ENCODE measurements at places on chromosomes 11 and 22.

DNA sequence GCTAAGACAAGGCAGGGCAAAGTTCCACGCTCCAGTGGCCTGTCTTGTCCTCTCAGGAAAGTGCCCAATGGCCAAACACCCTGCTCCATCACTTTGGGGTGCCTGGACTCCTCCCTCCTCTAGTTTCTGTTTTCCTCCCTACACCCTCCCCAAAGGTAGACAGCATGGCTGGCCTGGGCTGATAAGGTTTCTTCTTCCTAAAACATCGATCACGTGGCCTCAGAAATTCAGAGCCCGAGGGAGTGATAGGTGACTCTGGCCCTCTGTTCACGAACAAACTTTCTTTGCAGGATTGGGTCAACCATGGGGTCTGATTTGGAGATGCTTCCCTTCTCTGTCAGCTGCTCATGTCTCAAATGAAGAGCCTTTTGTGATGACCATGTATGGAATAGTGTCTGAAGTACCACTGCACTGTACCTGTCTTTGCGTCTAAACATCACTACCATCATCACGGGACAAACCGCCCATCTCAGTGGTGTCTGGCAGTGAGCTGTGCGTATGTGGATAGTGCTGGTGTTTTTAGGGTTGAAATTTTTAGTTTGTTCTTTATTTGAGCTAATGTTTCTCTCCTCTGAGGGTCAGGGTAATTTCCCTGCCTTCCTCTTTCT, 6.1 kb downstream of the MICAL2 start:
- no peak for DNase-seq

DNA sequence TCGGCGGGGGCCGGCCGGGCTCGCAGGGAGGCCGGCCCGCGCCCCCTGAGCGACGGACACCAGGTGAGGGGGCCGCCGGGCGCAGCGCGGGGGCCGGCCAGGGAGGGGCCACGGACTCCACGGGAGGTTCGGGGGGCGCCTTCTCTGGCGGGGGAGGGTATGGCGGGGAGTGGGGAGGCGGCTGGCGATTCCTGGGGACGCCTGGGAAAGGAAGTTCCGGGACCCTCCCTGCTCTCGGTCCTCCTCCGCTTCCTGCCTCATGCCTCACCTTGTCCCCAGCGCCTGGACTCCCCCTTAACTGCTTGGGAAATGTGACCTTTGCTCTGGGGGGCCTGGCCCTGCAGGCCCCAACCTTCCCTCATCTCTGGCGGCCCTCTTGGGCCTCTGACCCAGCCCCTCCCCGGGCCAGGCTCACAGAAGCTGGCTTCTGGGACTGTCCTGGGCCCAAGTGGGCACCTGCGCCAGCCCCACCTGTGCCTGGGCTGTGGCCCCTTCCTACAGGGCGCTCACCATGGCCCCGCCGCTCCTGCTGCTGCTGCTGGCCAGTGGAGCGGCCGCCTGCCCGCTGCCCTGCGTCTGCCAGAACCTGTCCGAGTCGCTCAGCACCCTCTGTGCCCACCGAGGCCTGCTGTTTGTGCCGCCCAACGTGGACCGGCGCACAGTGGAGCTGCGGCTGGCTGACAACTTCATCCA, 516 bp downstream of the LRFN4 start:
- no peak for DNase-seq

DNA sequence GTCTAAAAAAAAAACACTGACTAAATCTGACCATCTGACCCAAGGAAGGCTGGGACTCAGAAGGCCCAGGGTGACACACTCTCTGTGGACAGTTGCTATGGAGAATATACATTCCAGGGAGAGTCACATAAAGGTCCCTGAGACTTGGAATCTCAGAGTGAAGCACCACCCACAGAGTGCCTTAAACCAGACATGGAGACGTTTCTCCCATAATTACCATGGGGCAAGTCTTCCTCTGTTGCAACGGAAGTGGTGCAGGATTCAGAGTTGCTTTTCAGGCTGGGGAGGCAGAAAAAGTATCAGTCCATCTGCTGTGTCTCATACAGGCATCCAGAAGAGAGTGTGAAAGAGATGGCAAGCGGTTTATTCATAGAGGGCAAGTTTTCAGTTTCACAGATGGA, 58.7 kb upstream of the SLN start:
- peak; percentile 25 for DNase-seq

- DNase-seq, result no peak
Observed at GRCh38 chr11:1750481-1750839, at the start of gene IFITM10. Gene IFITM10 (minus strand): TSS chr11:1750595. CDS start chr11:1750442, 153 bp downstream.

DNA sequence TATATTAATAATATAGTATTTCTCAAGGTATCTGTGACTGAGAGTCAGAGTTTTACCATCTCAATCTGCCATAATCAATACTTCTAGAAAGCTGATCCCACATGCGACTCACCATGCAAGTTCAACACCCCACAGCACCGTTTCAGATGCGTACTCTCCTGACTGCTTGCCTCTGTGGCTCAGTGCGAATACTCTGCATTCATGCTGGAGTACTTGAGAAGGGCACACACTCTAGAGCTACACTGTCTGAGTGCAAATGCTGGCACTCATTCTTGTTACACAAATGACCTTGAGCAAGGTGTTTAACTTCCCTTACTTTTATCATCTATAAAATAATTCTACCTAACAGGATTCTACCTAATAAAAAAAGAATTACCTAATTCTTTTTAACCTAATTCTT, 12.5 kb downstream of the SNU13 start:
- DNase-seq, result no peak

GRCh38 chr22:24474649-24475255, 20.4 kb upstream of the UPB1 start:
- no peak for DNase-seq

DNA sequence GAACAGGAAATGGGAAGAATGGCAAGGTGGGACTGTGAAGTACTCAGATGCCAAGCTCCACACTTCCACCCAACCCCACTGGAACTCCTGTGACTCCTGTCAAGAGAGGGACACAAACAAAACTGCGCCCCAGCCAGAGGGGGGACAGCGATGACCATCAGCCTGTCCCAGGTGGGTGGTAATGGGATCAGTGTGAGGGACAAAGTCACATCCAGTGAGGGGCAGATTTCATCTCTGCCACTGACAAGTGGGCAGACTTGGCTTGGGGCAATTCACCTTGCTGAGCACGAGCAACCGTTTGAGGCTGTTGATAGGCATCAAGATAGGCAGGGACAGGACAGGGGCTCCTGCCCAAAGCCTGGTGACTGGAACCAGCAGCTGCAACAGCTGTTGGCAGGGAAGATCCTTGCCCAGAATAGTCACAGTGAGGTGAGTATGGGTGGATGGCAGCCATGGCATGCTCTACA, 105.4 kb upstream of the PITPNB start:
- DNase-seq, result no peak

GRCh38 chr11:87006035-87006434, 31.7 kb upstream of the TMEM135 start:
- no peak for DNase-seq

DNA sequence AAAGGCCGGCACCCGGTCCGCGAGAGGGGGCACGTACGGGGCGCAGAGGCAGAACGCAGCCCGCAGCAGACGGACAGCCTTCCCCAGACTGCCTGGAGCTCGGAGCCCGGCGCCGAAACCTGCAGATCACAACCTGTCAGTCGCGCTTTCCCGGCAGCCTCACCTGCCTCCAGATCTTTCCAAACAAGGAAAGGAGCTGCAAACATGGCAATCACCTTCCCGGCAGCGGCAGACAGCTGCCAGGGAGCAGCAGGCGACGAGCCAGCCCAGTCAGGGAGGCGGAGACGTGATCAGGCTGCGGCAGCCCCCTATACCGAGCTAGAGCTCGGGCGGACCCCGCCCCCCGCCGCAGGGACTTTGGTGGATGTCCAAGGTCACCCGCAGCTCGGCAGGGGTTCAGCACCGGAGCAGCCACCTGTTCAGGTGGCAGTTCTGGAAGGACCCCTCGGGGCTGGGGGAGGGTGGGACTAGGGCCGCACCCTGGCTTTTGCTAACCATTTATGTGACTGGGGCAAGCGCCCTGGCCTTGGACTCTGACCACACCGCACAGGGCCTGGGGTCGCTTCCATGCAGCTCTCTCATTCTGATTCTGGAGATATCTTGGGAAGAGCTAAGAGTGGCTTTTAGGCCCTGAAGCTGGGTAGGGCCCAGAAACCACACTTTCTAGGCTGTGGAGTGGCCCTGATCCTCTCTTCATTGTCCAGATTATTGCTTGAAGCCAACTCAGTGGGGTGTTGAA, 143.8 kb downstream of the NECTIN1 start:
- no peak for DNase-seq

GRCh38 chr11:8268530-8269400, 5.1 kb upstream of the LMO1 start:
- DNase-seq, result no peak

DNA sequence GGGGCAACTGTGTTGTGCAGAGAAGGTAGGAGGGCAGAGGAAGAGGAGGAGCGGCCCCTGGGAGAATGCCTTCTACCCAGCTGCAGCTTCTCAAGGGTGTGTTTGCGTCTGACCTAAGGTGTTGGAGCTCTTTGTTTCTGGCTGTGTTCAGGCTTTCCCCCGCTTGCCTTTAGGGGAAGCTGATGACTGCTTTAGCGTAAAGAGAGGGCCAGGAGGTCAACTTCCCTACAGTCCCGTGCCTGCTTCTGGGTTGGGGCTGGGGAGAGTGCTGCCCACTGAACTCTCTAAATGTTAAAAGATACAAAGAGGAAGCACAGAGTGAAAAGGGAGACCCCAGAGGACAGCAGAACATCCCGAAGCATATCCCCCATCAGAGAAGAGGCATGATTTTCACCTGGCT, 99.2 kb downstream of the PTPRJ start:
- DNase-seq, result no peak

GRCh38 chr11:3808861-3809623, 682 bp downstream of the PGAP2 start:
- peak; percentile 82 for DNase-seq

GRCh38 chr11:12755510-12756453, 81.6 kb downstream of the TEAD1 start:
- no peak for DNase-seq

- no peak for DNase-seq
Observed at GRCh38 chr11:131851964-131852755, 481.7 kb downstream of the NTM start.

DNA sequence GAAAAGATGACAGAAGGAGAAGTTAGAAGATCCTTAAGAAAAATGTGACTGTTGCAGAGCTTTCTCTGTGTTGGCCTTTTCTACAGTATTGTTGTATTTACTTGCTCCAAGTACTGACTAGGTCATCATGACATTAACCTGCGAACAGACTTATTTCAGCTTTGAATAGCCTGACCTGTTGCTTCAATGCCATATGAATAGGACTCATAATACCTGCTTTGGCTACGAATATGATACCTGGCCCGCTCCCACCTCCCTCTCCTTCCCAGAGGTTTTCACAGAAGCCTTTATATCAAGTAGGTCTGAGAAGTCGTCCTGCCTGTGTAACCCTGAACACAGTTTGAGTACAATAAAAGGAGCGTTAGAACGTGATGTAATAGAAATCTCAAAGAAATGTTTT, 169.6 kb upstream of the PGR start:
- no peak for DNase-seq

- no peak for DNase-seq
Observed at GRCh38 chr11:78390809-78391208, 26.8 kb downstream of the GAB2 start.

GRCh38 chr22:26565889-26566288, 24.0 kb downstream of the TPST2 start:
- no peak for DNase-seq

DNA sequence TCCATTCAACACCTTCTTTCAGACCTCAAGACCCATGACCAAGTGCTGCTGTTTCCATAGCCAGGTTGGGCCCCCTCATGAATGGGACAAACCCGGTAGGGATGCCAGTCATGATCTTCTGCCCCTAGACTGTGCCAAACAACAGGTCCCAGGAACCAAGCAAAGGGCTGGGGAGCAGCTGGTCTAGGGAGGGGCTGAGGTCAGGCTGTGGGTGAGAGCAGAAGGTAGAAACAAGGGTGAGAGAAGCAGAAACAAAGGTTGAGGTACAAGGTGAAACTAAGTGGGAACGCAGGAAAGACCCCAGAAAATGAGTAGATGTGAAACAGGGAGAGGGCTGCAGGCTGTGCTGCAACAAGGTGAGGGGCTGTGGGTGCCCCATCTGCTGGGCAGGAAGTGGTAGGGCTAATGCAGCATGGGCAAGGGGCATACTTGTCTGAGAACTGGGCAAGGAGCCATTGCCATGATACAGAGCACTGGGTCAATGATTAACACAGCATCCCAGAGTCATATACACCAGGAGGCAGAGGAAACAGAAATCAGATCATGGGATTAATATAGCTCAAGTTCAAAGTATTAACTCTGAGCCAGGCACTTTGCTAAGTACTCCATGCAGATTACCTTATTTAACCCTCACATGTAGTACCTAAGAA, 45.9 kb downstream of the SLC1A2 start:
- no peak for DNase-seq

DNA sequence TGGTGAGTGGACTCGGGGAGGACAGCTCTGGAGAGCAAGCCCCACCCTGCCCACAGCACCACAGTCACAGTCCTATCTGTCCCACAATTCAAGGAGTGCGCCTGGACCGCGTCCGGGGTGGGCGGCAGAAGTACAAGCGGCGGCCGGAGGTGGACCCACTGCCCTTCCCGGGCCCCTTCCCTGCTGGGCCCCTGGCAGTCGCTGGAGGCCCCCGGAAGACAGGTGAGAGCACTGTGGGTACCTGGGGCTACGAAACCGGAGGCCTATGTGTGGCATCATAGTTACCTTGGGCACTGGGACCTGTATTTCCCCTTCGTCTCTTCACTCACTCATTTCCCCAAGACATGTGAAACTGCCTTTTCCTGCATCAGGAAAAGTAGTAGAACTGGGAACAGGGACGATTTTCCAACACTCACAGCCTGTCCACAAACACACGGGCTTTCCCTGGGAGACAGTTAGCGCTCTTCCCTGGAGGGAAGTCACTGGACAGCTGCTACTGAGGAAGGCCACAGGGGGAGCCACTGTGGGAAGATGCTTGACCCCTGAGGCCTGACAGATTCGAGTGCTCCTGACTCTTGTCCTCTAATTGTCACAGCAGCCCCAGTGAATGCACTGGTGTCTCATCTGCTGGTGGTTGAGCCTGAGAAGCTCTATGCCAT, 3.1 kb downstream of the TRMT112 start:
- no peak for DNase-seq

DNA sequence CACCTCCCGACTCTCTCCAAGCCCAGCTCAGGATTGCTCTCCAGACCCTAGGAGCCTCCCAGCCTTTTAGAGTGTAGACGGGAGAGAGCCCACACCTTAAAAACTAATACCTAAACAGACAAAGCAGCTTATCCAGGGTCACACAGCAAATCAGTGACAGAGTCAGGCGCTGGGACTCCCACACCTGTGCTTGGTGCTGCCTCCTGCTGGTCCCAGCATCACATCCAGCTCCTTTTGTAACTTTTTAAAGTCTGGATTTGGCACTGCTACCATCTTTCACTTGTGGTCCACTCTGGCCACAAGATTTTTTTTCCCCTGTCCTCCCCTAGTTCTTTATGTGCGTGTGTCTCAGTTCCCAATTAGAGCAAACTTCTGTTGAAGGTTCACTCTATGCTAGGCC, 4.7 kb downstream of the ANO1 start:
- DNase-seq, result no peak

- peak; percentile 37 for DNase-seq
Observed at GRCh38 chr22:22098457-22099193, 116.0 kb upstream of the TOP3B start.

GRCh38 chr11:60347084-60347797, 20.2 kb downstream of the MS4A6E start:
- peak; percentile 38 for DNase-seq

- DNase-seq, result no peak
Observed at GRCh38 chr22:24330636-24331035, 60.0 kb downstream of the SPECC1L start.
